ENCODE measurements at places on chromosomes 5 and 9.

- no peak for DNase-seq
Observed at GRCh38 chr5:179269781-179270543, 75.3 kb downstream of the ADAMTS2 start.

DNA sequence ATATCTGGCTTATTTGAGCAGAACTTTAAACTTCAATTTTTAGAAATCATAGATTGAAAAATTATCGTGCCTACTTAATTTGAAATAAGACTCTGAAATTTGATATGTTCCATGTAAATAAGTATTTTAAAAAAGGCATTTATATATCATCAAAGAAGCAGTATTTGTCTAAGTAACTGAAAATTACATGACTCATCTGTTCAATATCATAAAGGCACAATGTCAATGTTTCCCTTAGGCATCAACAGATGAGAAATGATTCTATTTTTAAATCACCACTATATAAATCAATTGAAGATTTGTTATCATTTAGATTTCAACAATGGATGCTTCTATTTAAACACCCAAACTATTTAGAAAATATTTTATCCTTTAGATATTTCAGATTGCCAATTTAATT lies 142.9 kb upstream of the POU5F2 start:
- no peak for DNase-seq

- no peak for DNase-seq
Observed at GRCh38 chr5:6583049-6583880, 49.6 kb downstream of the NSUN2 start.

DNA sequence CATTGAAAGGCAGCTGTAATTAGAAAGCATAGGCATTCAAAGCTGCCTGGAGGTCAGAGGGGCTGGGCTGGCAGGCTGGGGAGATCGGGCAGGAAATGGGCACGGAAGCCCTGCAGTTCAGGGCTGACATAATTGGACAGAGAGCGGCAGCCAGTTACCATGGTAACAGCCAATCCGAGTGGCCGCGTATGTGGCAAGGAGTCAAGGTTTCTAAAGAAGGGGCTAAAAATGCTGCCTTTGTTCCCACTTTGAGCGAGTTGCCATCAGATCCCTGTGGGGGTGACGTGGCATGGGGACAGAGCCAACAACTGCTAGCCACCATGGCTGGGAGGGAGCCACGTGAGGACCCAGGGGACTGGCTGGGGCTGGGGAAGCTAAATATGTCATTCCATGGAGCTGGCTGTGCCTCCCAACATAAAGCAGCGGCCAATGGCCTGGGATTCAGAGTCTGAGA lies 44.7 kb upstream of the NDFIP1 start:
- DNase-seq = peak; percentile 44

GRCh38 chr5:151683986-151684588 lies 2.6 kb downstream of the SPARC start:
- no peak for DNase-seq
